Stimulated activated naive CD8-positive, alpha-beta T cell treated with anti-CD3 and anti-CD28 coated beads, Interleukin-15, Interleukin-2, amounts not matched to agents 100 U/mL and 50 U/mL, for 24 hours (primary cell): ENCODE measurements at places on chromosomes 5 and 9.

- no peak for DNase-seq
These were observed 410.5 kb downstream of the TMEM38B start for GRCh38 chr9:106104887-106105286.

GRCh38 chr5:143170104-143170503 is 233.4 kb downstream of the NR3C1 start:
- no peak for DNase-seq

GRCh38 chr9:101220341-101220740 is 164.5 kb downstream of the BAAT start:
- no peak for DNase-seq

GRCh38 chr5:97009212-97009898 is 73.5 kb downstream of the LNPEP start:
- no peak for DNase-seq

GRCh38 chr5:173645437-173645807 is 29.0 kb upstream of the BOD1 start:
- DNase-seq = no peak

GRCh38 chr5:116982035-116982434 is 407.4 kb upstream of the SEMA6A start:
- no peak for DNase-seq
